ENCODE measurements at places on chromosomes 12 and 14.

DNA sequence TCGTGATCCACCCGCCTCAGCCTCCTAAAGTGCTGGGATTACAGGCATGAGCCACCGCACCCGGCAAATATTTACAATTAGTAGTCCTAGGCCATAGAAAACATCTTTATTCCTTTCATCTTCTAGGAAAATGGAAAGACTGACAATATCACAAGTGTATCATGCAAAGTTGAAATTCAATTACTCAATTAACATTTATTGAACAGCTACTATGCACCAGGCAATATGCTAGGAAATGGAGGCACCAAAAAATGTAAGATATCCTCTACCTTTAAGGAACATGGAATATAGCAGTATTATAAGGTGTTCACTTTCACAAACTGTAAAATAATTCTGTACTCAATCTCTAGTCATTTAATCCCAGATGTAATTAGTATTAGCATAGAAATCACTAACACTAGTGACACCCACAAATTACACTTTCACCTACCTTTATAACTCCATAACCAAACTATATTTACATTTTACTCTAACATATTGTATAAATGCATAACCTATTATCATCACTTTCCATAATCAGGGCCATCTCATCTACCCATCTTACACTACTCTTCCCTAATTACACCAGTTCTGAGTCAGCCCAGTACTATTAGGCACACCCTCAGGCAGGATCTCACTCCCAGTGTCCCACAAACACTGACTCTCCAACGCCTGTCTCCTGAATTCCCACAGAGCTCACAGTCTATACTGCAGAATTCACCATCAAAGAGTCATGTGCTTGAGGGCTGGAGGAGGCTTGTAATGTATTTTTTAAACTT, 10.4 kb downstream of the CORO1C start:
- DNase-seq = no peak

DNA sequence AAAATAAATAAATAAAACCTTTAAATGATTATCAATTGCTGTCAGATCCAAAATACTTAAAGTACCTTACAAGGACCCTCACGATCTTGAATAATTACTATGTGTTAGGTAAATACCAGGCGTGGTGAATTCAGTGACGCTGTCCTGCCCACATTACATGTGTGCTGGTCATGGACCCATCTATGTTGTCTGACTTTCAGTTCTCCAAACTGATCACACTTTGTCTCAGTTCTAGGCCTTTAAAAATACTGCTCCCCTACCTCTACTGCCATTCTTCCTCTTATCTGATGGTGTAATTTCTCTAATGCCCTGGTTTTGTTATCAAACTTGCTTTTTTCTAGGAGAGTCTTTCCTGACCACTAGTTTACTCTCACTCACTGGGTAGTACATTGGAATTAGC, 520.7 kb downstream of the TRHDE start:
- no peak for DNase-seq

DNA sequence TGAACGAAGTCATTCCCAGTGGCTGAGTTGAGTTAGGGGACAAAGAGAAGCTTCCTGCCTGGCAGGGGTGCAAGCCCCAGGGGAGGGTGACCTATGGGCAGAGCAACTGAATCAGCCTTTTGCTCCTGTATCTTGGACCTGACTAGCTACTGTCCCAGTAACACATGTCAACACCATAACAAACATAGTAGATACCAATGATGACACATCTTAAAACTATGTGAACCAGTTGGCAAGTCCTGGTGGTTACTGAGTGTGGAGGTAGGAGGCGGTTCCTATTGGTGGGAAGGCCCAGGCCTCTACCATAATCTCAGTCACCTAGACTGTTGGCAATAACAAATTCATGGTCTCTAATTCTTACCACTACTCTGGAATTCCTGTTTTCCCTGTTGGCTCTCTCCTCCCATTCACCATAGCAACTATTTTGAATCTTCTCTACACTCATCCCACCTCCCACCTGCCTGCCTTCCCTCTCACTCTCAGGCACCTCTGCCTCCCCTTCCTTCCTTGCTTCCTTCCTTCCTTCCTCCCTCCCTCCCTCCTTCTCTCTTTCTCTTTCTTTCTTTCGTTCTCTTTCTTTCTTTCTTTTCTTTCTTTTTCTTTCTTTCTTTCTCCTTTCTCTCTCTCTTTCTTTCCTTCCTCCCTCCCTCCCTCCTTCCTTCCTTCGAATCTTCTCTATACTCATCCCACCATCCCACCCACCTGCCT, 8.1 kb upstream of the P2RX7 start:
- DNase-seq = no peak

GRCh38 chr12:54650409-54650808, 2.2 kb upstream of the DCD start:
- no peak for DNase-seq

GRCh38 chr14:44609201-44609600, 102.1 kb upstream of the FSCB start:
- no peak for DNase-seq

DNA sequence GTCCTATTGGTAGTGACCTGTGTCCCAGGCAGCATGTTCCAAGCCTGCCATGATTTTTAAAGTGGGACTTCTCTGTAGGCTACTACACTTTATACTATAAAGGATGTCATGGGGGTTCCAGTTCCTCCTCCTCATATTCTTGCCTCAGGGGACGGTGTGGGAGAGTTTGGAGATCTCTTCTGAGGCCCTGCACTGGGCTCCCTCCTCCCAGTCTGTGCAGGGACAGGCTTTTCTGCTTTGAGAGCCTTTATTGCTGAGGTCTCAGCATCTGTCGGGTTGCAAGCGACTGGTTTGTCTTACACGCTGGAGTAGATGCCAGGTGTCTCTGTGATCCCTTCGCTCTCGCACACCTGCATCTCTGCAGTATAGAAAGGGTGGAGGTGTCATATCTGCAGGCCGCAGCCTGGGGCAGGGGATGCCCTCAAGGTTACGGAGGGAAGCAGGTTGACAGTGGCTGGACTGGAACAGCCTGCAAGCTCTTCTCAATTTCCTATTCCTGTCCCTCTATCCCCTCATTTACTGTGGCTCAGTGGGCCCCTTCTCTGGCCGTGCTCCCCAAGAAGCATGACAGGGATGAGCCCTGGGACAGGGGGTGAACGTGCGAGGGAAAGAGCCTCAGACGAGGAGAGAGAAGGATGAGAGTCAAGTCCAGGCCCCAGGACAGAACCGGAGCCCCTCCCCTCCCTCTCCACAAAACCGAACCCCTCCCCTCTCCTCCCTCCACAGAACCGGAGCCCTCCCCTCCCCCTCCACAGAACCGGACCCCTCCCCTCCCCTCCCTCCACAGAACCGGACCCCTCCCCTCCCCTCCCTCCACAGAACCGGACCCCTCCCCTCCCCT, 51.3 kb downstream of the SLC6A12 start:
- DNase-seq = peak; percentile 41

DNA sequence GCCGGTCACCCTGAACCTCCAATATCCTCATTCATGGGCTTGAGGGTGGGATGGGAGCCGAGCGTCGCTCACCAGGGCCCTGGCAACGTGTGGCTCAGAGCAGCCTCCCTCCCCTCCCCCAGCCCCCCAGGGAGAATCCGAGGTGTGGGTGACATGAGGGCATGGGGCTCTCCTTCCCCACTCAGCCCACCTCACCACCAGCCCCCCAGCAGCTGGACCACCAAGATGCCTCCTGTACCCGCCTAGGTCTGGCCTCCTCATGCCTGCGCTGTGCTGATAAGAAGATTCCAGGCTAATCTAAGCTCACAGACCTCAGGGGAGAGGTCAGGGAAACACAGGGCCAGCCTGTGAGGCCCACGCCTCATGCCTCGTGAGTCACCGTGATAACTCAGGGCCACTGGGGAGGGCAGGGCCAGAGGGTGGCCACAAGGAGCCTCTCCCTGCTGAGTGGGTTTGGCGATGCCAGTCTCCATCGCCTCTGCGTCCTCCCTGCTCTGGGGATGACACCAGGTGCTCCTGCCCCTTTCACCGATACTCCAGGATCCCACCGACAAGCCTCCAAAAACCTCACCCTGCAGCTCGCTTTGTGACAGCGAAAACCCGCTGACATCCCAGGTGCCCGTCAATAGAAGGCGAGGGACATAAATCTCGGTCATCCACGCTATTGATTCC, 56.9 kb downstream of the TESC start:
- peak; percentile 99 for DNase-seq

DNA sequence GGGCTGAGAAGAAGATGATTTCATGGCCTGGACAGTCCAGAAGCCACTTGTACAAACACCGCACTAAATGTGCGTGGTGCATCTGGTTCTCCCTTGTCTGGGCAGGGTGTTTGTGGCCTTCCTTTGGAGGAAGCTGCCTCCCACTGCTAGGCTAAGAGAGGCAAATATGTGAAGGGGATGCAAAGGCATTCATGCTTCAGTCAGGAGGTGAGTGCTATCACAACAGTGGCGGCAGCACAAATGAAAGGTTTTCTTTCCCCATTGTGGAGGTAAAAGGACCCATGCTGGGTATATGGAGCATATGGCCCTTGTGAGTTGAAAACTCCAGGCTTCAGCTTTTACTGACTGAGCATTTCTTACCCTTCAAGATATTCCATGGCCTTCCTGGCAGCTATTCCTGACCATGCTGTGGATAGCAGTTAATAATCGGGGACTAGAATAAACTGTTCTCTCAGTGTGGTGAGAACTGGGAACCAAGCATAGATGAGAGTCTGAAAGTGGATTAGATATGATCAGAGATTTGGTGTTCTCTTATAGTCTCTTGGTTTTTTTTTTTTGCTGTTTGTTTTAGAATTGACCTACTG, 69.9 kb downstream of the MYRFL start:
- no peak for DNase-seq

GRCh38 chr12:51884676-51885229, 3.1 kb upstream of the ANKRD33 start:
- no peak for DNase-seq

- no peak for DNase-seq
These were observed 39.1 kb downstream of the NT5DC3 start for GRCh38 chr12:103801709-103802585.

DNA sequence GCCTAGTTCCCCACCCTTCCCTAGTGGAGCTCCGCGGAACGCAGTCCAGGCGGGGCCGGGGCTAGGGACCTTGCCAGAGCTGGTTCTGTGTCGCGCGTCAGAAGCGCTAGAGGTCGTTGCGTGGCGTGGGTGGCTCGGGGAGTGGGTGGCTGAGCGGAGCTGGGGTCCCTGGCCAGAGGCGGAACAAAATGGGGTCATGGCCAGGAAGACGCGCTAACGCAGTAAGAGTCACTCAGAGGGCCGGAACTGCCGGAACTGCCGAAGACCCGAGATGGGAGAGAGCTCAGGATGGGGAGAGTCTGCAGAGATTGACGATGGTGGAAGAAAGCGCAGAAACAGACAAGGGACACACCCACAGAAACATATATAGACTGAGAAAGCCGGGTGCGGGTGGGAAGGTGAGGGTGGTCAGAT, 4.8 kb downstream of the DGKA start:
- no peak for DNase-seq

GRCh38 chr12:18990856-18991255, 138.7 kb upstream of the PLEKHA5 start:
- DNase-seq = no peak

Data from hematopoietic multipotent progenitor cell treated with erythropoietin and hydrocortisone succinate and interleukin-3 and kit ligand, for 4 days (in vitro differentiated cells).